ENCODE measurements at places on chromosomes 7 and 10. TPM values are rescaled to one million over a fixed set of nuclear protein-coding genes. Genes with fewer than 3 reads are reported as not detected.

Gene STOX1
- 0.09 TPM for total RNA-seq

- H3K27ac ChIP-seq, result no peak overlapping the region
- H3K4me3 ChIP-seq, result no peak overlapping the region
- no peaks in the 10 kb centered on the region for H3K36me3 ChIP-seq
- no peak for DNase-seq
Observed at GRCh38 chr10:120613180-120613579, 156.2 kb downstream of the PLPP4 start.

DNA sequence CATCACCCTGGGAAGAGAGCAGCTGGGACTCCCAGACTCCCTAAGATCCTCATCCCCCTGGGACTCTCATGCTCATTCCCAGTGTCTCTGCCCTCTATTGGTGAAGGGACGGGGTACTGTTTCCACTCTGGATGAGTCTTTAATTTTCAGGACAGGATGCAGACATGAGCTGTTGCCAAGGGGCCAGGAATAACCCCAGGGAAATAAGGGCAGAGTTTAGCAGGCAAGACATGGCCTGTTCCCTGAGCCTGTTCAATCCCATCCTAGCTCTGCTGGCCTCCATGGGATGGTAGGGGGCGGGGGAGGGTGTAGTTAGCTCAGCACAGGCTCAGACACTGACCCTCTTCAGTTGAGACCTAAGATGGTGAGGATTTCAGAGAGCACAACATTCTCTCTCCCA lies 14.0 kb downstream of the C10orf105 start:
- H3K27ac ChIP-seq, result no peak overlapping the region
- peaks cover 39% of the 10 kb centered on the region for H3K27me3 ChIP-seq
- DNase-seq, result no peak
- no peak overlapping the region for H3K4me3 ChIP-seq
- no peaks in the 10 kb centered on the region for H3K4me1 ChIP-seq
- no peaks in the 10 kb centered on the region for H3K36me3 ChIP-seq

- H3K4me1 ChIP-seq, result peaks cover 7% of the 10 kb centered on the region
- no peak for DNase-seq
- no peak overlapping the region for H3K27ac ChIP-seq
- H3K36me3 ChIP-seq, result 0 out of 2 replicates have a peak, but pooled peaks cover 3% of the 10 kb centered on the region
- no peaks in the 10 kb centered on the region for H3K27me3 ChIP-seq
Observed at GRCh38 chr7:74332373-74333176, 43.4 kb downstream of the CLIP2 start.
